ENCODE measurements at places on chromosomes 1 and 21.

GRCh38 chr1:212771341-212771740 is 20.2 kb downstream of the NSL1 start:
- no peak for DNase-seq

DNA sequence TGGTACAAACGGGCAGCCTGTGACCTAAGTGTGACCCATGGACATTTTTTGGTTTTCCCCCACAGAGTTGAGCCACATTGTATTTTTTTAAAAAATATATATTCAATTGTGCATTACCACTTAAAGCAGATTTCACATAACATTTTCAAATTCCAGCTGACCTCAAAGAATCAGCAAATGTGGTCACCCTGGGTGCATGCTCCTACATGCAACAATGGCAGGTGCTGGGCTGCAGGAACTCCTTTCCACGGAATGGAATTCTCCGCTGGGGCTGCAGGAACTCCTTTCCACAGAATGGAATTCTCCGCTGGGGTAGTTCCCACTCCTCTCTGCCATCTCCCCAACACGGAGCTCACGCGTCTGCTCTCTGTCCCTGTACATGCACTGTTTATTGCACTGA is 68.7 kb downstream of the MAP10 start:
- DNase-seq: no peak

DNA sequence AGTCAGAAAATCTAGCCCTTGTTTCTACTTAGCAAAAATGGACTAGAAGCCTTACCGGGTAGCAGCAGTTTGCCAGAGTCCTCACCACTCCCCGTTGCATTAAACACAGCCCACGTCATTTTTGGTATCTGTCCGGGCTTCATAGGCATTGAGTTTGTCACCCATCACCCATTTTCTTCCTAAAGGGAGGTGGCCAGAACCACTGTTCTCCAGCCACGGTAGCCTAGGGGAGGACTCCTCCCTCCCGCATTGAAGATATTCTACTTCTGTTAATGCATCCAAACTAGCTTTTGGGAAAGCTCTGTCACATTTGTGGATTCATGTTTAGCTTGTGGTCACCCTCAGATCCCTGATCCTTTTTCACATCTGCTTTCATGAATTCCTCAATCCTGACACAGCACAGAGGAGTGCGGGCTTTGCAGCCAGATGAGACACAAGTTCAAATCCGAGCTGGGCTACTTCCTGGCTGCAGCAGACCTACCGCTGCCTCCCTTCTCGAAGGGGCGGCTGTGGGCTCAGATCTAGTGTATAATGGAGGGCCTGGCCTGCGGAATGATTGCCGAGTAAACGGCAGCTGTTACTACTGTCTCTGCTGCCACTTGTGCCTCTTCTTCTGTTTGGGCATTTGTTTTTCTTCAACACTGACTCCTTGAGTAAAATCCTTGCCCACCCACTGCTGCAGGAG is 63.2 kb upstream of the EFHD2 start:
- DNase-seq: no peak

GRCh38 chr1:24003331-24003972 is 23.3 kb upstream of the SRSF10 start:
- no peak for DNase-seq

DNA sequence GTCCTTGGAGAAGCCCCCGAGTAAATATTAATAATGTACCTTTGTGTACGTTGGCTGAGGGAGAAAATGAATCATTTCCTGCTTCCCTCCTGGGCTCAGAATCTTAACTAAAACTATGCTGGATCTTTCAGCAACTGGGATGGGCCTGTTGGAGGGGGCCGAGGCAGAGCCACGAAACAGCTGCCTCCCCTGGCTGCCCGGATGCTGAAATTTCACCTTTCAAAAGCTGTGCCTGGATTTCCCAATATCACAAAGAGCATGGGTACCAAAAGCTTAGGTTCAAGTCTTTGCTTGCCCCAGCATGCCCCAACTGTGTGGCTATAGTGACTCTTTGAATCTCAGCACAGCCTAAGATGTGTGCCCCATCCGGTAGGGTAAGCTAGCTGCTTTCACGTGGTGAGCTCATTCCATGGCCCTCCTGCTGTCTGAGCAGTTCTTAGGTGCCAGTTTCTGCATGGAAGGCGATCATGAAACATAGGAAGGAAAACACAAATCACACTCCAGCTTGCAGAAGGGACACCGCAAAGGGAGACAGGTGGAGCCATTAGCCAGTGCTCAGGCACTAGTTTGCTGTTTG is 473.5 kb downstream of the PTPRU start:
- no peak for DNase-seq

- DNase-seq: no peak
Measured at GRCh38 chr1:109740615-109741373, at the start of gene GSTM3. Gene GSTM3 (minus strand): TSS chr1:109741038. CDS start chr1:109740287, 751 bp downstream.

- peak; percentile 76 for DNase-seq
Measured at GRCh38 chr1:2300851-2301606, 72.9 kb downstream of the SKI start.

DNA sequence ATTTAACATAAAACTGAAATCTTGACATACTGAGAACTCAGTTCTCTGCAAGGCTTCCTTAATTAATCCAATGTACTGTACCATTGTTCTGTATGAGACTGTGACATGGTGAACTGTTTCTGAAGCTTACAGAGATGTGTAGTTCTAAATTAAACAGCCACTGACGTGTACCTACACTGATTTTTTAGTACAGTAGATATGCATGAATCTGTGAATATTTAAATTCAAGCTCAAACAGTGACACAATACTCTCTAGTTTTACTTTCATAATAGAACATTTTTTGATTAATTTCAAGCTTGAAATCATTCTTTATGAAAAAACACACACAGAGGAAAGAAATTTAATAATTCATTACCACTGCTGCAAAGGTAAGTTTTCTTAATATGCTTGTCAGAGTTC is 577.4 kb downstream of the PTBP2 start:
- DNase-seq: no peak

DNA sequence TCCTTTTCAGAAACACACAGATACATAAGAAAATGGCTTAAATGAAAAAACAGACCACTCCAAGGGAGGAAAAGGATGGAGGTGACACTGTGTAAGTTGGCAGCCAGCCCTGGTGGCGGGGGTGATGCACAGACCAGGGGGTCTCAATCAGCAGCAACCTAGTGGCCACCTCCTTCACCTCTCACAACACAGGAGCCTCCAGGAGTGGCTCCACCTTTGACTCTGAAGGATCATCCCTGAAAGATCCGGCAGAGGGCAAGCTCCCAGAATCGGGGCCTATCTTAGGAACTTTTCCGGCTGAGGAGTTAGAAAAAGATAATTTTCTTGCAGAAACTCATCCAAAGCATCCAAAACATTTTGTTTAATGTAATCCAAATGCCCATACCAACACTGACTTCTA is 51.2 kb upstream of the SMYD2 start:
- no peak for DNase-seq

DNA sequence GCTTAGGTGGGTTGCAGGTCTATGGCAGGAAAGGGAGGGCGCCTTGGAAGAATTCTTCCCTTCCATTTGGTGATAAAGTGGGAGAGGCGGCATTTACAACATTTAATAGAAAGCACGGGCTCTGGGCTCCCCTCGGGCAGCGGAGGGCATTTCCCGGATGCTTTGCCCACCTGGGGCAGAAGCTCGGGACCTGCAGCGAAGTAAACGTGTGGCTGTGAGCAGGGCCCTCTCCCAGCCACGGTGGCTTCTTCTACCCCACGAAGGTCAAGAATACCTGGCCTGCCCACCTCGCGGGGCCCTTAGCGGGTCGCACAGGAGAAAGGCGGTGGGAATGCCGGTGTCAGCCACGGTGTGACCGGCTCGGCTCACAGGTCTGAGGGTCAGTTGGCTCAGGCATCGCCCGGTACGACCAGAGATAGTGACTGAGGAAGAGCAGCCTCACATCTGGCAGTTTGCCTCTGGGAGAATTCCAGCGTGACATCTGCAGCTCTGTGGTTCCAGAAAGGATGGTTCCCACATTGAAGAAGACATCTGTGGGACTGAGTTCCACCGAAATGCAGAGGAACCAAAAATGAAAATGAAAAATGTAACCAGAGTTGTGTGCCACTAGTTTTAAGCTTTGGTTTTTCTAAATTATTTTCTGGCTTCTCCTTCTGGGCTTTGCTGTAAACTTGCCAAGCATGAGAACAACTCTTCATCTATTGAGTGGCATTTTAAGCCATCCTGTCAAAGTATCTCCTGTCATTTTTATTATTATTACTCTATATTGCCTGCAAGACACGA is 720 bp upstream of the F3 start:
- DNase-seq: no peak

DNA sequence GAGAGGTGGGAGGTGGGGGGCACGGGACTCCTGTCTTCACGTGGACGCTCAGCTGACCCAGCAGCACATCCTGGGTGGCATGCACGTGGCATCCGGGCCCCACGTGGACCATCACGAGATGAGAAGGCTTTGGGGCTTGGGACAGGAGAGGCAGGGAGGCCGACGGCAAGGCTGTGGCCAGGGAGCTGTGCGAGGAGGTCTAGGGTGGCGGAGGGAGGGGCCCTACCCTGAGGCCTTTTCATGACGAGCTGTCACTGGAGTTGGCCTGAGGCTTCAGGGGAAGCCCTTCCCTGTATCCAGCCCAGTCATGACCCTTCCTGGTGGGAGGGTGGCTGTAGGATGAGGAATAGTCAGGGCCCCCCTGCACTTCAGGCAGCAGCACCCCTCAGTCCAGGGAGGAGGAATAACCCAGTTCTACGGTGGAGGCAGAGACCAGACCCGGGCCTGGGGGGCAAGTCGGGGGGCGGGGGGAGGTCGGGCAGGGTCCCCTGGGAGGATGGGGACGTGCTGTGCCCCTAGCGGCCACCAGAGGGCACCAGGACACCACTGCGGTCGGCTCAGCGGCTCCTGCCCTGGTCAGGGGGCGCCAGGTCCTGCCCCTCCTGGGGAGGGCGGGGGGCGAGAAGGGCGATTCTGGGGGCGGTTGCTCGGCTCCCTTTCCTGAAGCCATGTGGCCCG is 2.0 kb upstream of the PERM1 start:
- peak; percentile 48 for DNase-seq

DNA sequence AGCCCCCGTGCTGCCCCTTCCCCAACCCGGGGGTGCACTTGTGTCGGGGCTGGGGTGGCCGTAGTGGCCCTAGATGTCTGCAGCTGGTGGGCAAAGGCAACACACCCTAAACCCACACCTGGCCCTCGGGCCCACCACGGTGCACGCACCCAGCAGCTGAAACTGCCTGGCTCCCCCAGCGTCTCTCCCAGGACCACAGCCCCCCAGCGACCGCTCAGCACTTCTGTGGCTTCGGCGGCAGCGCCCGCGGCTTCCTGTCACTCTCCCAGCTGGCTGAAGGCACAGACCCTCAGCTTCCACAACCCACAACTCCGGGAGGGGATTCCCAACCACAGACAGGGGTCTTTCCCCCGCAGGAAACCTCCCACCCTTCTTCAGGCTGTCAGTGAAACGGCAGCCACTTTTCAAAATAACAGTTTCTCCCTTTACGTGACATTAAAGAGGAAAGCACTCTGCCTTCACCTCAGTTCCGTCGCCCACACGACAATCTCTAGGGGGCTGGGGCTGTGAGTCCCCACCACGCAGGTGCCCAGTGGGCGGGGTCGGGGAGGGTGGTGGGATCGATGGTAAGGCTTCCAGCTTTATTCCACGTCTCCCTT is 40.7 kb upstream of the COL6A2 start:
- DNase-seq: no peak

DNA sequence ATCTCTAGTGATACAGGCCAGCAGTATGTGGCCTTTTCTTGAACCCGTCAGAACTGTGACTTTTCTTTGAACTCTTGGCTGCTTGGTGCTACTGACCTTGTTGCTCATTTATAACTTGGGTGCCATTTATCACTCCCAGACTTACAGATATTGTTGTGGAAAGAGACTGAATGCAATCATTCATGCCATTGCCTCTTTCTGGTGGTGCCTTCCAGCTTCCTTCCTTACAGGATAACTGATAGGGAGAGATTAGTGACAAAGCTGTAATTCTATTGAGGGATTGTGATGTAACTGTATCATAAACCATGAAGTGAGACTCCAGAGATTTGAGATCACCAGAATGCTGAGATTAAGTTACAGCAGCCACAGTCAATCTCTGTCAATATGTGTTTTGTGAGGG is 256.5 kb downstream of the USP25 start:
- no peak for DNase-seq

Measured in activated CD4-positive, alpha-beta T cell treated with anti-CD3 and anti-CD28 coated beads, Interleukin-2, amount 50 U/mL, for 24 hours (primary cell).